ENCODE measurements at places on chromosomes 2 and 18.

GRCh38 chr18:47983055-47983454, 52.6 kb upstream of the SMAD2 start:
- no peak for DNase-seq

DNA sequence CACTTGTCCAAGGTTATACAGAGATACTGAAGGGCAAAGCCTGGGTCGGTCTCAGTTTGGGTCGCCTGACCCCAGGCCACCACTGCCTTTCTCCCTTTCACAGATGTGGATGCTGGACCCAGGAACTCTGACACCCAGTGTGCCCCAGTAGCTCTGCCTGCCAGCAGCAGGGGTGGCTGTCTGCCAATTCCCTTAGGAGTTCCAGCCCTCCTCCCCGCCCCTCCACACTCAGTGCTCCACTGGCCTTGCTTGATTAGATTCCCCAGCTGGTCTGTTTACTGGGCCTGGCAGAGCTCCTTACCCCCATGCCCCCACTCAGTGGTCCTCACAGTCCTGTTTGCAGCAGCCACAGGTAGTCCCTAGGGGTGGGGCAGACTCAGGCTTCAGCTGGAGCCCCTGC, 75.5 kb downstream of the NPAS2 start:
- DNase-seq = no peak

DNA sequence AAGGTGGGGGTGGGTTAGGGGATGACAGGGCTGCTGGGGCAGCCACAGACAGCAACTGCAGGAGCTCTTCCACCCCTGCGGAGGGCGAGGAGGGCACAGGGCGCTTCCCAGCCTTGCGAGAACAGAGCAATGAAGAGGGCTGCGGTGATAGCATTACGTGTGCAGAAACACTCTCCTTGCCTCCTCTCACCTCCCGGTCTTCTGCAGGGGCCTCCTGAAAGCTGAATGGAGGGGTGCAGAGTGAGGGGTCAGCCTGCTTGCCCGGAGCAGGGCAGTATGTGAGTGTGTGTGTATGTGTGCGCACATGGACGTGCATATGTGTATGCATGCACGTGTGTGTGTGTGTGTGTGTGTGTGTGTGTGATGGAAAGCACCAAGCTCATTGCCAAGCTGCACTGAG, 29.5 kb upstream of the IL1R2 start:
- DNase-seq = no peak

DNA sequence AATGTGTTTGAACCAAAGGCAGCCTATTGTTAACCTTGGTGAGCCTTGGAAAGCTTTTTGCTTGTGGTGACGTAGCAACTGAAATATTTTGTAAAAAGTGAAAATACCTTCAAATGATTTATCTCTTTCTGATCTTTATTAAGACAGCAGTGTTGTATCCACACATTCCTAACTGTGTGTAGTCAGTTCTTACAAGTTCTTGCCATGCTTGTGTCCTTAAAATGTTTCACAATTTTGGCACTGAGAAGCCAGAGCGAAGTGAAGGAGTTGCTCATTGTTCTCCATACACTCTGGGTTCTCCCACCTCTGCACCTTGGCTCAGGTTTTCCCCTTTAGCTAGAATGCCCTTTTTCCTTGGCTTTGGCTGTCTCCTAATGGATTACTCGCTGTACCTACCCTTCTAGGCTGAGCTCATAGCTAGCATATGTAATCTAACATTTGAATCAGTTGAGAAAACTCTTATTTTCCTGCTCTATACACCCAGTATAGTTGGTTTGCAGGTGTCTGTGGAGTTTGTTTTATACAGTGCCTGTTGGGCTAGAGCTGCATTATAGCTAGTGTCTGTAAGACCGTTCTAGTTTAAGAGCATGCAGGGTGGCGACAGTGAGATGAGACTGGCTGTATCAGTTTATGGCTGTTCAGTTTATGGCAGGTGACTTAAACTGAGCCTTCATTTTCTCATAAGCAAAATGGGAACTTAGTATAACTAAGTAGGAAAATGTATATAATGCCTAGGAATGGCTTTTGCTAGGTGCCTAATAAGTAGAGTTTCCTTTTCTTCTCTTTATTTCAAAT, 45.5 kb downstream of the FMNL2 start:
- DNase-seq = no peak

DNA sequence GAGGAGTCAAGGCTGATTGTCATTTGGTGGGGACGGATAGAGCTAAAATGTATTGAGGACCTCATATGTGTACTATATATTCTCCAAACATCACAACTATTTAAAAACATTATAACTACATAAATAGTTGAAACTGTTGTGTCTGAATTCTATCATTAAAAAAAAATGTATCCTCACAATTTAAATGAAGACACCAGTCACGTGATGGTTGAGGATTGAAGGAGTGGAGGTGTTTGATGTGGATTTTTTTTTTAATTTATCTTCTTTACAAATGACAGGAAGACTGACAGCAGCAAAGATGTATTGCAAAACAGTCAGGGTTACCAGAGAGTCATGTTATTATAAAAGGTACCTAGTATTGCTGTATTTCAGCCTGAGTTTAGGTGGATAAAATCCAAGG, 30.0 kb downstream of the GNAL start:
- no peak for DNase-seq

GRCh38 chr18:61851940-61852451, 40.8 kb downstream of the RNF152 start:
- no peak for DNase-seq

DNA sequence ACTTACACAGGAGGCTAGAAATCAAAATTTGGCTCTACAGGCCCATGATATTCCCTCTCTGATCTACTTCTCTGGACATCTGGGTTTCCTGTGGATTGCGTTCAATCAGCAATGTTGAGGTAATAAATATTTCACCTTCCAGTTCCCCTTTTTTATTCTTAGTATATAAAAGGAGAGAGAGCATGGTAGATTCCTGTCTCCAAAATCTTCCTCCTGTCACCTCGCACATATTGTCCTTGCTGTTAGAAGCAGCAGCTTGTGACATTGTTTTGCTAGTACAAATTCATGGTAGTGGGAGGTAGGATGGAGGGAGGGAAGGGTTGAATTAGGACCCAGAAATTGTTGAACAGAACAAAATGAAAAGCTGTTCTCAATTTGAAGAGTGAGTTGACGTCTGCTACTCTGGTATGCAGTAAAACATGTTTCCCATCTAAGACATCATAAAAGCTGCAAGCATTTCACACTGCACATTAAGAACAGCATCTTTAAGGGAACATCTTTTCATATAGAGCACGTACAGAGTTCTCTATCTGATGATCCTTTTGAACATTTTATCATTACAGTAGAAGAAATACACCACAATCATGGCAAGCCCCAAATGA, 156.4 kb downstream of the RDH14 start:
- no peak for DNase-seq

DNA sequence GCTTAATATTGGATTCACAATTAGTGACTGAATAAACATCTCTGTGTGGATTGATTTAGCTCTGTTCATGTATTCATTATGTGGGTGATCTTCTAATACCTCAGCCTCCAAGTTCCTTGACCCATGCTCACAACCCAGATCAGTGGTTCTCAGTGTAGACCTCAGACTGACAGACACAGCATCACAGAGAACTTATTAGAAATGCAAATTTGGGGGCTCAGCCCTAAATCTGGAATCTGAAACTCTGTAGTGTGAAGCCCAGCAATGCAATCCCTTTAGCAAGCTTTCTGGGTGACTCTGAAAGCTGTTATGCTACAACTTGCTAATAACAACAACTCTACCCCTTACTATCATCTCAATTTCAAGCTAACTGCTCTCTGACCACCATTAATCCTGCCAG, 273.1 kb upstream of the FANCL start:
- no peak for DNase-seq

DNA sequence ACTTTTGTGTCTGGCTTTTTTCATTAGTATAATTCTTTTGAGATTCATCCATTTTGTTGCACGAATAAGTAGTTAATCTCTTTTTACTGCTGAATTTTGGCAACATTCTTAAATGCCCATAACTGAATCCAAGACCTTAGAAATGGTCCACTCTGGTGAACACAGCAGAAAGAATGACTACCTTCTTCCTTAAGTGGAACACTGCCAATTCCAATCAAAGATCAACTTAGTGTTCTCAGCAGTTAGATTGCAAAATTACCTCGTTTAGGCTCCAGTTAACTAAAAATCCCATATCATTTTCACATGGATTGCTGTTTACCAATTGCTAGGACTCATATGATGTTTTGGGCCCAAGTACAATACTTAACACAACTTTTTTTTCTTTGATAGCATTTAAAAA, 59.9 kb downstream of the MDH1 start:
- DNase-seq = no peak

DNA sequence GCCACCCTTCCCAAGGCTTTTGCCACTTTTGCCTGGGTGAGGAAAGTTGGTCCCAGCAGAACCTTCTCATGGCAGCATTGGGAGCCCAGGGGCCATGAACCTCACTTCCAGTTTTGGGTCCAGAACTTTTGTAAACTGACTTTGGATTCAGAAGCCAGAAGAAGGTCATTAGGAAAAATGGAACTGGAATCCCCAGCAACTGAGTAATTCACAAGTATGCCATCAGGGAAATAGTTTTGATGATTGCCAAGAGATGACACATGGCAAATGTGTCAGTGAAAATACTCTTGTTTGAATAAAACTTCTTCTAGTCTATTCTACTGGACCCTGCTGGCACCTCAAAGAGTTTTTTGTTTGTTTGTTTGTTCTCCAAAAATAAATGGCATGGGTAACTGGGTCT, 203.7 kb downstream of the SETBP1 start:
- peak; percentile 59 for DNase-seq

GRCh38 chr2:217468042-217468830, 534.6 kb downstream of the TNS1 start:
- no peak for DNase-seq

DNA sequence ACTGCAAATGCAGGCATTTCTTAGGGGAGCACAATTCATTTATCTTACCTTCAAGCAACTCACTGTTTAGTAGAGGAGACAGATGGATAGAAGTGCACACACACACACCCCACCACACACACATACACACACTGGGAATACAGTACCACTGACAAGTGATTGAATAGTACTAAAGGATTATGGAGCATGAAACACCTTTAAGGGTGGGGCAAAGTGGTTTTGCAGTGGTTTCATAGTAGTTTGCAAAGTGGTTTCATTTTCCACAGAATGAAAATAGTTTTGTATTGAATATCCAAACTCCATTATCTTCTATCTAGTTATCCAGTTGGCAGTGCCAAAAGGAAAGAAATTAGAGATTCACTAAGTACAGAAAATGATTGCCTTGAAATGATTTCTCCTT, 18.9 kb downstream of the KIF5C start:
- DNase-seq = no peak

DNA sequence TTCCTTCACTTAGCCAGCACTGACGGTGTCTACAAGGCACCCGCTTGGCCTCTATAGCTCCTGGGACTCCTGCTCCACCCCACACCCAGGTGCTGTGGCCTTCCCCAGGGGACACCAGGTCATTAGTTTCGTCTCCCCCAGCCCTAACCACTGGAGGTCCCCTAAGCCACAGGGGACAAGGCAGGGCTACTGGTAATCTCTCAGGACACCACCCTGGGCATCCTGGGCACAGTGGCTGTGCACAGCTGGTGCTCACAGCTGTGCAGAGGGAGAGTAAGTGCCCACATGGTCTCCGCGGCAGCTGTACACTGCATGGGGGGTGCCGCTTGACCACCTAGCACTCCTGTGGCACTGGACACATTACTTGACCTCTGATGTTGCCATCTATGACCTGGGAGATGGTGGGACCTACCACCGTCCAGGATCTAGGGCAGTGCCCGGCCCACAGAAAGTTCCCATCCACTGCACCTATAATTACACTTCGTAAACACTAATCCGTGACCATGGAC, 134.0 kb downstream of the HDAC4 start:
- no peak for DNase-seq

DNA sequence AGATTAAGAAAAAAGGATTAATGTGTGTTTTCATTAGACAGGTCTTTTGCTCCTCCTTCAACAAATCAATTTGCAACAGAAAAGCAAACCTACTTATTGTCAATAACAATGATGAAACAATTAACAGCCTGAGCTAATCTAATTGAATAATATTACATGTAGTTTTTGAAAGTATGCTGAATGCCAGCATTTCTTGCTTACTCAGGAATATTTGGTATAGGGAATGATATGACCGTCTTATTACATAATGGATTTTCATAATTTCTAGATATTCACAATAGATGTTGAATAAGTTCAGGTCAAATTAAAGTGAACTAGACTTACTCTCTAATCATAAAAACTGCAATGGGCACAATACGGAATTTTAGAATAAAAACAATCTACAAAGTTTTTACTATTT, 1493.8 kb upstream of the NXPH2 start:
- DNase-seq = no peak

- no peak for DNase-seq
Measured at GRCh38 chr2:96140941-96141623, 2.8 kb upstream of the ASTL start.

GRCh38 chr2:144526831-144527230, 6.9 kb upstream of the ZEB2 start:
- DNase-seq = no peak

- DNase-seq = no peak
Measured at GRCh38 chr2:67865917-67866316, 196.9 kb downstream of the C1D start.

DNA sequence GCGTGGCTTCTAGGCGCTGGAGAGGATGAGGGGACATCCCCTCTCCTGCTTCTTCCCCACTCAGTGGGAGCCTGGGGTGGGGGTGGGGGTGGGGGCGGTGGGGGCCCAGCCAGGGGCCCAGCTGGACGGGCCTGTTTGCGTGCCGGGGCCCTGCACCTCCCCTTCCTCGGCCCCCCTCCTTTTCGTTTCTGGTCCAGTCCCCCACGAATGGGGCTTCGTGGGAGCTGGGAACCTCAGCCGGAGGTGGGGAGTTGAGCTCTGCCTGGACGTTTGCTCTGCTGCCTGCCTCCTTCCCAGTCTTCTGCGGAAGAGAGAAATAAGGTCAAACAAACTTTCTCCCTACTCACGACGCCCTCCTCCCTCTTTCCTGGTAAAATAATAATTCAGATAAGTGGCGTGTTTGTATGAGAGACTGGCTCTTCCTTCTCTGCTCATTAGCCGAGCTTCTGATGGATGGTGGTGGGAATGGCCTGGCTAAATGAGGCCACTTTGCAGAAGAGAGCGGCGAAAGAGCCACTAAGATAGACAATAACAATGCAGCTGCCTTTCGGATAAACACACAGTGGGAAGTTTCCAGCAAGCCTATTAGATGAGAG, 782 bp downstream of the MTA3 start:
- DNase-seq = no peak

GRCh38 chr2:71706121-71706520, 252.8 kb downstream of the DYSF start:
- DNase-seq = no peak

GRCh38 chr2:131153529-131153928, 48.4 kb downstream of the PLEKHB2 start:
- DNase-seq = no peak

Data from NCI-H1694 treated with DMSO at 0.1 percent for 48 hours (cell line).